Stimulated activated CD4-positive, alpha-beta T cell treated with anti-CD3 and anti-CD28 coated beads, Interleukin-1b, Interleukin-23, amount 100 ng/mL, for 24 hours (primary cell): ENCODE measurements at places on chromosomes 16 and 17.

DNA sequence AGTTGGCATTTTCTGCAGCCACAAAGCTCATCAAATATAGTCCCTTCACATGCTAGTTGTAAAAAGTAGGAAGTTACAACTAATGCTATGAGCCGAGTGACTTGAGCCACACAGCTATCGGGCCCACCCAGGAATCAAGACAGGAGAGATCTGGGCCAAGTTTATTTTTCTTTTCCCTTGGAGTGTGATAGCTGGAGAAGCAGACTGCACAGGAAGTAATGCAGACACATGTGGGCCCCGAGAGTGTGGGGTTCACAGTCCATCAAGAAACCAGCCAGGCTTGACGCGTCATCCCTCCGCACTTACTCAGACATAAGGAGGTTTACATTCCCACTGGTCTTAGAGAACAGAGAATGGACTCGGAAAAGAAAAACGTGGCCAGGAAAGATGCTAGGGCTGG lies 403.1 kb upstream of the CDH11 start:
- DNase-seq = no peak

GRCh38 chr17:29579866-29580771 lies 9.3 kb downstream of the GIT1 start:
- peak; percentile 75 for DNase-seq

DNA sequence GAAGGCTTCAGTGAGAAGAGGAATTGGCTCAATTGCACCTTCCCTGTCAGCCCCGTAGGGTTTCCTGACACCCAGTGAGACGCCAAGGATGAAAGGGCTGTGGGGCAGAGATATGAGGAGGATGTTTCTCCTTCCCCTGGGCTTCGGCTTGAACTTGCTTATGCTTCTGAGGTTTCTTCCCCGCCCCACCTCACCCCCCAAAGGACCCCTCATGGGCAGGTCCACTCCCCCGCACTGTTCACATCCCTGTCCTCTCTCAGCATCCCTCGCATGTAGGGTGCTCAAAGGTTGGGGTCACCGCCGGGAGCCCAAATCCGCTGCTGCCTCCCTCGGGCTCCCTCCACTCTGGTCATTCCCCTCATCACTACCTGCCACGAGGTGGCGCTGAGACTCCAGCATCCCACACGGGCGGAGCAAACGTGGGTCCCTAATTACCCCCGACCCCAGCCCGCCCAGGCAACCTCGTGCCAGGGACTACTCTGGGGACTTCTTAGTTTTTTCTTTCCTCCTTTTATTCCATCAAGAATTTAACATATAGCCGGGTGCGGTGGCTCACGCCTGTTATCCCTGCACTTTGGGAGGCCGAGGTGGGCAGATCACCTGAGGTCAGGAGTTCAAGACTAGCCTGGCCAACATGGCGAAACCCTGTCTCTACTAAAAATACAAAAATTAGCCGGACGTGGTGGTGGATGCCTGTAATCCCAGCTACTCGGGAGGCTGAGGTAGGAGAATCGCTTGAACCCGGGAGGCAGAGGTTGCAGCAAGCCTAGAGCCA lies 3.3 kb upstream of the TRARG1 start:
- peak; percentile 45 for DNase-seq

GRCh38 chr16:56861092-56861610 lies 3.9 kb upstream of the SLC12A3 start:
- no peak for DNase-seq

DNA sequence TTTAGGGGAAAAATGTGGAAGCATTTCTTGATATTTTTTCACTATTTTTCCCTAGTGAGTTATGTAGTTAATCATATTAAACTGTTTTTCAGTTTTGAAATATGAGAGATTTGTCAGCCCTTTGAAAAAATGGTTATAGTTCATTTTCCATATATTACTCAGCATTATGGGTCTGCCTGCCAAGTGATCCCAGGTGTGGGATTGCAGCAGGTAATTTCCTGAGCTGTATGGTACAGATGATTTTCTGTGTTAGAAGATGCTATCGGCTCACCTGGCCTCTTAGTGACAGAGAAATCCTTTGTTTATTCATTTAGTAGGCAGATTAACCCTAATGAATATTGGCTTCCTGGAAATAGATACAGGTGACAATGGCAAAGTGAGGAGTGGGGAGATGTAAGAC lies 275.1 kb upstream of the TBX2 start:
- no peak for DNase-seq

GRCh38 chr17:55811536-55811935 lies 60.7 kb downstream of the PCTP start:
- DNase-seq = no peak

GRCh38 chr16:31005350-31006085 lies 4.9 kb downstream of the STX1B start:
- DNase-seq = no peak

DNA sequence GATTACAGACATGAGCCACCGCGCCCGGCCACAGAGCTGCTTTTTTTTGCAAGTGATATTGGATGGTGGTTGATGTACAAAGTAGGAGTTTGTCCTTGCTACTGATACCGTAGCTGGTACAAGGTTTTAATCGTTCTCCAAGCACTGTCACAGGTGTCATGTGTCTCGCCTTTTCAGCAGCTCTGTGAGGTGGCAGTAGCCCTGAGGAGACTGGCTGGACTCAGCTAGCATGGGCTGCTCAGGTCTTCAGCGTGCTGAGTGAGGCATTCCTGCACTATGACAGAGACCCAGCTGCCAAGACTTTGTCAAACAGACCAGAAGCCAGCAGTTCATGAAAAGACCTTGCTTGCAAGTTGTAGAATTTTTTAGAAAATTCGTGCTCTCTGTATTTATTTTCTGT lies 7.2 kb downstream of the WWOX start:
- no peak for DNase-seq

DNA sequence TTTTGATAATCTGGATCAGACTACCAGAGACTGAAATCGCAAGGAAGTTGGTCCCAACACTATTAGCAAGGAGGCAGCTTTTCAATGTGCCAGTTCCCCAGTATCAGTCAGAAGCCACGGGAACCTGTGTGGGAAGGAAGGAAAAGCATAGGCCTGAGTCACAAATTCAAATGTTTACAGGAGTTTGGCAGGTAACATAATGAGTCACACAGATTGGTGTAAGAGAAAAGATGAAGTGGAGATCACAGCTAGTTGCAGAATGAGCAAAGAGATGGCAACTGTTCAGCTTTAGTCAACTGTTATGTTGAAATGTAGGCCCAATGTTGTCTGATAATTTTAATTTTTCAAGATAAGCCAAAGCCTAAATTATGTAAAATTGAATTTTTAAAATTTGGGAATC lies 28.1 kb upstream of the ITGA2B start:
- DNase-seq = no peak

DNA sequence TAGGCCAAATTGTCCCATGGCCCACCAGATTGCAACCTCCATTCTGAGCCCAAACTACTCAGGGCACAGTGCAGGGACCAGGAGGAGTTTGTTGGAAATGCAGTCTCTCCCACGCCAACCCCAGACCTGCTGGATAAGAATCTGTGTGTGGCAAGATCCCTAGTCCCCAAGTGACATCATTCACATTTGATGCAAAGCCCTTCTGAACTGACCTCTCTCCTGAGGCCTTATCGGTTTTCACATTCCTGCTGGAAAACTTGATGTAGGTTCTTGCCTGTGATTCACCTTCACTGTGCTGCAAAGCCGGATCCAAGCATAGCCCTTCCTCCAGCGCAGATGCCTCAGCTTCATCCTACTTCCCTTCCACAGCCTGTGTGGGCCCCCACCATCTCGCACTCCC lies 6.6 kb upstream of the SHCBP1 start:
- DNase-seq = no peak
